Chondrocyte (in vitro differentiated cells): ENCODE measurements at places on chromosomes 6 and 20. TPM values are rescaled to one million over a fixed set of nuclear protein-coding genes. Genes with fewer than 3 reads are reported as not detected.

PPIL4 gene
- 28.8 to 30.0 TPM (median 29.8 TPM) in 3 replicates for total RNA-seq

CYP24A1 gene
- not detected in 3 replicates for total RNA-seq

SLC17A3 gene
- not detected in 3 replicates for total RNA-seq

DNA sequence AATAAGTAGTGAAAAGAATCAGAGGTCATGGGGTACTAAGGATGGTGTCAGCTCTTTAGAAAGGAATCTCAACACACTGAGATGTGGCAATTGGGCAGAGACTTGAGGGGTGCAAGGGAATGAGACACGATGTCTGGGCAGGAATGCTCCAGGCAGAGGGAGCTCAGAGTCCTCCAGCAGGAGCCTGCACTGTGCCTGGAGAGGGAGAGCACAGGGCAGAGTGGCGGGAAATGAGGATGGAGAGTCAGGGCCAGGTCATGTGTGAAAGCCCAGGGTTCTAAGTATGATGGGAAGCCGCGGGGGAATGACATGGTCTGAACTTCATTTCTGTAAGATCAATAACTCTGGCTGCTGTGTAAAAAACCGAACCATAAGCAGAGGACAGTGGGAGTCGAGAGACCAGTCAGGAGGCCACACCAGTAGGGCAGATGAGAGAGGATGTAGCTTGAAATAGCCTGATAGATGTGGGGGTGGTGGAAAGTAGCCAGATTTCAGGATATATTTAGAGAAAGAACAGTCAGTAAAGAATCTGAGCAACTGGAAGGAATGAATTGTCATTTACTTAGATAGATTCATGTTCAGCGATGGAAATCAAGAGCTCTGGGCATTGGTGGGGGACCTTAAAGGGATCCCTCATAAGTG, 133.4 kb upstream of the DTNBP1 start:
- DNase-seq: no peak

DNA sequence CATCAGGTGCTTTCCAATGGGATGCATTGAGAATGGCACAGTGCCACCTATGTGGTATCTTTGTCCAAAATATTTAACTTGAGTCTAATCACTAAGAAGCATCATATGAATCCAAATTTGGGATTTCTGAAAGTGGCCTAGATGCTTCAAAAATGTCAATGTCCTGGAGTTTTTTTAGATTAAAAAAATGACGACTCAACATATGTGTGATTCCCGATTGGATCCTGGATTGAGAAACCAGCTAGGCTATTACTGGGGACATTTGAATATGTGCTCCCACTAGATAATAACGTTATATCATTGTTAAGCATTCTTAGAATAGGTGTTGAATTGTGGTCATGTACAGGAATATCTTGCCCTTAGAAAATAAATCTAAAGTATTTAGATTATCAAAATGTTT, 189.2 kb downstream of the TBXT start:
- no peak for DNase-seq
